ENCODE measurements at places on chromosomes 6 and 20.

DNA sequence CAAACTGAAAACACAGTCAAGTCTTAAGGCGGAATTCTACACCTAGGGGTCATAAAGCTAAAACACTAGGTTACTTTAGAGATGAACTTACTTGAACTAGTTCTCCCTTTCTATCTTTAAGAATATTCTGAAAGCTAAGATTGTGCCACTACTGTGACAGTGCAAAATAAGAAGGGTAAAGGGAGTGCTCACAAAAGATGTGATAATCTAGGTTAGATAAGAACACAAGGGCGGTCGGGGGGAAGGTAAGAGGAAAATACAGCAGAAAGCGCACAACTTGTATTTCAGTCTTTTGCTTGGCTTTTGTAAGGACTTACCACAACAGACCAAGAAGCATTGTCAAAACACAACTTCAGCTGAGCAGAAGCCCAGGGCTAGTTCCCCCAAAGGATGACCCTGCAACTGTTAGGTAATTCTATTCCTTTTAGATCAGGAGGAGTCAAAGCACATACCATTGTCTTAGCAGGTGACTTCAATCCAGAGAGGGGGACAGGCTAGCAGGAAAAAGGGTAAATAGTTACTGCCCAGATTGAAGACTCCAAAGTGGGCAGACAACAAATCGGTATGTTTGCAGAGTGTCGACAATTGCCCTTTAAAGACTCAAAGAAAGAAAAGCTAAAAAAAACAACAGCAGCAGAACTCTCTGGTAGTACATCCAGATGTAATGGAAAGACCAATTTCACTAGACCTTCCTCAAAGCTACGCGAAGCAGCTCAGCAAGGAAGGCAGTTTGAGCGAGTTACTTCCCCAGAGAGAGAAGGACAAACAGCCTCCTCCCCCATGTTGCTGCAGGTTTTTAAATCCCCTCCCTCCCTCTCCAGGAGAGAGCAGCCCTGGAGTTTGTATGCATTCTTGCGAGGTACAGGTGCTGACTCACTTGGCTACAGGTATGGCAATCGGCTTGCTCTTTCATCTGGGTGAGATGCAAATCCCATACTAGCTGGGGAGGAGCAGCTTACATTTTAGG lies 59.0 kb downstream of the RIPOR2 start:
- DNase-seq, result no peak

- no peak for DNase-seq
Measured at GRCh38 chr20:61673152-61673847, 392.4 kb downstream of the TAF4 start.

GRCh38 chr6:163338671-163339405 lies 75.7 kb upstream of the QKI start:
- peak; percentile 71 for DNase-seq

DNA sequence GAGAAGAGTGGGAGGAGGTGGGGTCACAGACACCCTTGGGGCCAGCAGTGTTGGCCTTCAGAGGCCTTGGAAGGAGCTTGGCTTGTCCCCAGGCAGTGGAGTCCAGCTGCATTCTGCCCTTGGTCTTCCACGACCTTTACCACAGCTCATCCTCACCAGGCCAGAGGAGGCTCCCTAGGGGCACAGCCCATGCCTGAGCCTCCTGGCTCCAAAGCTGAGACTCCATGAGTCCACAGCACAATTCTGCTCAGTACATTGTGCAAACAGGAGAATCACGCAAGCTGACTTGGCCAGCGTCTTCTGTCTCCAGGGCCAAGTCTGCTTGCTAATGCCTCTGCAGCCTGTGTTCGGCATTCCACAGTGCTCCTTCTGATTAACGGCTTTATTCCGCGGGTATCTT lies 337.2 kb downstream of the SMOC2 start:
- DNase-seq, result no peak

DNA sequence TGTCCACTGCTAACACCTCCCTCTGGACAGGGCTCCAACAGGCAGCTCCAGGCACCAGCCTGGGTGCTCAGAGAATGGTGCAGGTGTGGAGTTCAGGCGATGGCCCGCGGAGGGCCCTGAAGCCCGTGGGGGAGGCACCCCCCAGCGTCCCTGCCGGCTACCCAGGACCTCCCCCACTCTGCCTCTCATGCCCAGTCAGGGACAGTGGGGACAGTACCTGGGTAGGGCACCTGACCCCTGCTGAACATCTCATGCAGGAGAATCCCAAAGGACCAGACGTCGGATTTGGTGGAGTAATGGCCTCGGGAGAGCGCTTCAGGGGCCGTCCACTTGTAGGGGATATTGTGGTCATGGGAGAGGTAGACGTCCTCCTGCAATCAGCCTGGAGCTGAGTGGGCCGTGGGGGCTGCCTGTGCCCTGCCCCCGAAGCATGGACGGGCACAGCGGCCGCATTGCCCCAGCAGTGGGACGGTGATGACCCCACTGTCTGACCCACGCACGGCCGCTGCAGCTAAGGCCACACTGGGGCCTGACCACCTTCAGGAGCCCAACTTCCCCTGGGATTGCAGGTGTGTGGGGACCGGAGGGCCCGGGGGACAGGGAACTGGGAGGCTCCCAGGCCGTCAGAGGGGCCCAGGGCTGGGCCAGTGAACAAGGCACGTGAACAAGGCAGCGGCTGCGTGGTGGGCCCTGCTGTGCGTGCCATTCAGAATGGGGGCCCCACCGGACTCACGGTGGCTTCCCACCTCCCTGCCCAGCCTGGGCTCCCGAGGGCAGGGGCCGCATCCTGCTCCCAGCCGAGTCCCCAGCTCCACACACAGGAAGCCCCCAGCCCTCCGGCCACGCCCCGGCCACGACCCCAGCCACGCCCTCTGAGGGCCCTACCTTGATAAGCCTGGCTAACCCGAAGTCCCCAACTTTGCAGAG lies 7.1 kb downstream of the PTK6 start:
- DNase-seq, result no peak

GRCh38 chr20:58911970-58912369 lies 59.5 kb downstream of the GNAS start:
- DNase-seq, result no peak

Measured in non-pigmented ciliary epithelial cell (primary cell).